ENCODE measurements at places on chromosomes 1 and 21. TPM values are rescaled to one million over a fixed set of nuclear protein-coding genes. Genes with fewer than 3 reads are reported as not detected.

C1orf216 gene
- total RNA-seq, result 5.5 TPM

PRELP gene
- total RNA-seq, result under 0.01 TPM

GJB3 gene
- total RNA-seq, result 188 TPM

NVL gene
- total RNA-seq, result 24.3 TPM

PPCS gene
- 73.0 TPM for total RNA-seq

PEAR1 gene
- 4.9 TPM for total RNA-seq

FAM43B gene
- 0.49 TPM for total RNA-seq

MPL gene
- total RNA-seq, result not detected

TRPM2 gene
- 14.0 TPM for total RNA-seq

FABP3 gene
- total RNA-seq, result 0.33 TPM

ZSWIM5 gene
- total RNA-seq, result 0.50 TPM

OR2M3 gene
- total RNA-seq, result not detected

OR2T33 gene
- not detected for total RNA-seq

CDCA8 gene
- total RNA-seq, result 7.9 TPM

BTBD8 gene
- 2.3 TPM for total RNA-seq

MAN1C1 gene
- 0.33 TPM for total RNA-seq

GBP6 gene
- total RNA-seq, result 1.0 TPM

MTF2 gene
- total RNA-seq, result 23.5 TPM

GABRD gene
- total RNA-seq, result not detected

WNT2B gene
- 0.67 TPM for total RNA-seq

SRRM1 gene
- 146 TPM for total RNA-seq

SGIP1 gene
- total RNA-seq, result not detected

KRTAP19-5 gene
- total RNA-seq, result not detected

WDR64 gene
- not detected for total RNA-seq

LRRC39 gene
- 0.17 TPM for total RNA-seq

FNDC5 gene
- not detected for total RNA-seq

SLC35F3 gene
- 14.6 TPM for total RNA-seq

FNBP1L gene
- total RNA-seq, result 22.1 TPM

SYNC gene
- 60.0 TPM for total RNA-seq

EVA1B gene
- 10.0 TPM for total RNA-seq

THEM5 gene
- total RNA-seq, result not detected

SMG5 gene
- 74.5 TPM for total RNA-seq

CRP gene
- not detected for total RNA-seq

FHAD1 gene
- not detected for total RNA-seq

CNIH3 gene
- total RNA-seq, result 0.83 TPM

SOX13 gene
- total RNA-seq, result 7.8 TPM

KCNK2 gene
- not detected for total RNA-seq

TNNI3K gene
- total RNA-seq, result not detected

LCE2B gene
- total RNA-seq, result not detected

UBL4B gene
- total RNA-seq, result not detected

KCNJ15 gene
- 0.83 TPM for total RNA-seq

MARCKSL1 gene
- total RNA-seq, result 13.0 TPM

NECAP2 gene
- total RNA-seq, result 55.1 TPM

USH2A gene
- total RNA-seq, result not detected

GBP2 gene
- 10.3 TPM for total RNA-seq

NUP210L gene
- total RNA-seq, result not detected

All from mammary epithelial cell (primary cell).